Epithelial cell of umbilical artery (primary cell): ENCODE measurements at places on chromosomes 16 and 17. TPM values are rescaled to one million over a fixed set of nuclear protein-coding genes. Genes with fewer than 3 reads are reported as not detected.

Gene SEPTIN12
- total RNA-seq, result not detected in 2 replicates

Gene PRR35
- under 0.01 TPM in 1 of 2 replicates, not detected in the other for total RNA-seq

Gene PERCC1
- total RNA-seq, result not detected in 2 replicates

Gene SOX15
- total RNA-seq, result not detected in 2 replicates

Gene SDR42E2
- total RNA-seq, result not detected in 2 replicates

Gene LHX1
- not detected in 2 replicates for total RNA-seq

Gene RTN4RL1
- total RNA-seq, result not detected in 2 replicates

Gene HOXB13
- not detected in 2 replicates for total RNA-seq

Gene DRC3
- total RNA-seq, result 0.76 and 0.97 TPM in 2 replicates

Gene SPN
- total RNA-seq, result not detected in 2 replicates

Gene CACNG3
- total RNA-seq, result not detected in 2 replicates

Gene MYH11
- under 0.01 and 0.15 TPM in 2 replicates for total RNA-seq

Gene ABCA6
- 18.8 and 44.8 TPM in 2 replicates for total RNA-seq

Gene CIITA
- total RNA-seq, result 0.15 TPM in 1 of 2 replicates, not detected in the other

Gene CD7
- not detected in 2 replicates for total RNA-seq
